Activated CD8-positive, alpha-beta T cell treated with anti-CD3 and anti-CD28 coated beads, Interleukin-2, amount 10 ng/mL, durations not matched to agents 7 days and 5 days (primary cell): ENCODE measurements at places on chromosomes 16 and 17. TPM values are rescaled to one million over a fixed set of nuclear protein-coding genes. Genes with fewer than 3 reads are reported as not detected.

DNA sequence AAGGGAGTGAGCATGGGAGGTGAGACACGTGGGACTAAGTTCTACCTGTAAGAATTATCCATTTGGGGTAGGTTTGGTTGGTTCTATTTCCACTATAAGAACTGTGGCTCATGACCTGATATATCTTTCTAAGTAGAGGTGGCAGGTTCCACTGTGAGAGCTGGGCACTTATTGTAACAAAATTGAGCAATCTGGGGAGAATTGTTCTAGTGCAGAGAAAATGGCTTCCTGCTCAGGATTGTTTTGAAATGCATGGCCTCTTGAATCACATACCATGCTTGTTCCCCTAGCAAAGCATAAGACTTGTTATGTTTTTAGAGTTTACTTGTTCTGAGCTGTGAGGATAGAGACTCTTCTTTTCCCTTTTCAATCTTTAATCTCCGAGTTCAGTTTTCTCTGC lies 125.9 kb downstream of the MAP2K6 start:
- no peak for DNase-seq

- no peak for DNase-seq
Observed at GRCh38 chr16:15597822-15598647, 44.9 kb downstream of the MARF1 start.

DNA sequence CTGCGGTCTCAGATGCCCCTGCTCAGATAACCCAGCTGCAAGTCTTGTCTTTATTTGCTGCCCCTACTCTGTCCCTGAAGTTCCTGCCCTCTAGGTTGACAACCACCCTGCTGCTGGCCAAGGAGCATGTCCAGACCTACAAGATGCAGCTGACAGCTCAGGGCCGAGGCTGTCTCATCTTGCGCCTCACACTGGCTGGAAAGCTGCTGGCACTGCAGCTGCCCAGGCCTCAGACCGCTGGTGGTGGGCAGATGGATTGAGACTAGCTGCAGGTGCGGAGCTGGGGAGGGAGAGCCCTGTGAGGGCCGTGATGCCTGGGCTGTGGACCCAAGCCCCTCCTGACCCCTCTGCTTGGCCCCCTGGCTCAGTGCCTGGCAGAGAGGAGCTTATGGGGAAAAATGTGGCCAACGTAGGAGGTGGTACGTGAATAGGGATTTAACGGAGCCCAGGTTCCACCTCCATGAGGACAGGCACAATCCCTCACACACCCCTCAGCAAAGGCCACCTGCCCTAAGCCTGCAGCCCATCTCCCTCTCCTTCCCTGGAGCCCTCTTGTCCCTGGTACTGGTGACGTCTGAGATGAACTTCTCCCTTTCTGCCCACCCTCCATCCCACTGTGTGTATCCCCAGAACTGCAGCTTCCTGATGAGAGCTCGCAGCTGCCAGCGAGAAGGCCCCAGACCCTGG lies 8.3 kb upstream of the GALK1 start:
- no peak for DNase-seq

DNA sequence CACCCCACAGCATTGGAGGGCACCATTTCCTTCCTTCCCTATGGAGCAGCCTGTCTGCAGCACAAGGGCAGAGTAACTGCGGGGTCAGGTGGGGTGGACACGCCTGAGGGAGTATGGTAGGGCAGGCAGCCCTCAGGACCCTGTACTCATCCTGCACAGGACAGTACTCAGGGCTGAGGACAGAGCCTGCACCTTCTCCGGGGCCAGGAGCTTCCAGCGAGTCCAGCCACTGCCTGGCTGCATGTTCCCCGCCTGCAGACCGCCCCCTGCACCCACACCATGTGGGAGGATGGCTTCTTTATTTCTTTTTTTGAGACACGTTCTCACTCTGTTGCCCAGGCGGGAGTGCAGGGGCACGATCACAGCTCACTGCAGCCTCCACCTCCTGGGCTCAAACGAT lies 47.6 kb upstream of the CDC42EP4 start:
- no peak for DNase-seq

DNA sequence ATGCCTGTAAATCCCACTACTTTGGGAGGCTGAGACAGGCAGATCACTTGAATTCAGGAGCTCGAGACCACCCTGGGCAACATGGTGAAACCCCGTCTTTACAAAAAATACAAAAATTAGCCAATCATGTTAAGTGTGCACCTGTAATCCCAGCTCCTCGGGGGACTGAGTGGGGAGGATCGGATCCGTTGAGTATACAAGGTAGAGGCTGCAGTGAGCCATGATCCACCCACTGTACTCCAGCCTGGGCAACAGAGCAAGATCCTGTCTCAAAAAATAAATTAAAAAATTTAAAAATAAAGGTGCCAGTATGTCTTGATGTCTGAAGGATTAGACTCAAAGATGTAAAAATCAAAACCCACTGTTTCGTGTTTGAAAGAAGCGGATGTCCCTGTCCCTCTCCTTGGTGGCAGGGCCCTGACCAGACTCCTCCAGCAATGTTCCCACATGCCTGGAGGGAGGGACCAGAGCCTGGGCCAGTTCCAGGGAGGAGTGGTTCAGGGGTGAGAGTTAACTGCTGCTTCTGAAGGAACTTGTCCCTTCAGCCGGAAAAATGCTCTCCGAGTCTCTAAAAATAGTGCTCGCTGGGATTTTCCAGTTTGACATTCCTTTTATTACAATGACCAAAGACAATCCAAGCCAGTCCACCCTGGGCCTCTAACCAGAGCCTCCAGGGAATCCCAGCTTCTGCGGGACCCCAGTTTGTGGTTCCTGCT lies 9.4 kb upstream of the CMTM4 start:
- no peak for DNase-seq

DNA sequence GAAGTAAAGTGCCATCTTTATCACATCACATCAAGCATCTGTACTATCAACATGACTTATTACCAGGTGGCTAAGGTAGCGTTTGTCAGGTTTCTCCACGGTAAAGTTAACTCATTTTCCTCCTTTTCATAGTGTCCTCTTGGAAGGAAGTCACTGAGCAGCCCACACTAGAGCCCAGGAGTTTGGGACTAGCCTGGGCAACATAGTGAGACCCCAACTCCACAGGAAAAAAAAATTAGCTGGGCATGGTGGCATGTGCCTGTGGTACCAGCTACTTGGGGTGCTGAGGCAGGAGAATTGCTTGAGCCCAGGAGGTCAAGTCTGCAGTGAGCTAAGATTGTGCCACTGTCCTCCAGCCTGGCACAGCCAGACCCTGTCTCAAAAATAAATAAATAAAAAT lies 12.9 kb downstream of the CHD9 start:
- DNase-seq: no peak

DNA sequence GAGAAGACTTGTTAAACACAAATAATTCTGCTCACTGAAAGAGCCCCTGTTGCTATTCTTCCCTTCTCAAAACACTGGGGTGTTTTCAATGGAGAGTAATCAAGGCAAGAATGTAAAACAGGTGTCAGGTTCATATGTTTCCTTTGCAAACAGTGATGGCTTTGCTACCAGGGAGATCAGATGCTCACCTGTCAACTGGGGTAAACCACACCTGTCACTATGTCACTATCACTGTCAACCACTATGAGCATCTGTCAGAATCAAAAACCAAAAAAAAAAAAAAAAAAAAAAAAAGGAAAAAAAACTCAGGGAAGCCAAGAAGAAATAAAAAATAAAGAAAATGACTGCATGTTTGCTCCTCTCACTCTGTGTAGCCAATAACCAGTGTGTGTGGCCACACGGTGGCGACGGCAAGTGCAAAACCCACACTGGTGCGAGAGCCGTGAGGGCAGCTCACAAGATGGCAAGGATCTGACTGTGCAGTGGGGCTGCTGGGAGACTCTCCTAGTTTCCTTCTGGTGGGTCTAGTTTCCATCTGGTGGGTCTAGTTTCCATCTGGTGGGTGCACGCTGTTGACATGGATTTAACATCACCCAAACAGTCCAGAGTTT lies 22.7 kb downstream of the USP22 start:
- DNase-seq: peak; percentile 57

DNA sequence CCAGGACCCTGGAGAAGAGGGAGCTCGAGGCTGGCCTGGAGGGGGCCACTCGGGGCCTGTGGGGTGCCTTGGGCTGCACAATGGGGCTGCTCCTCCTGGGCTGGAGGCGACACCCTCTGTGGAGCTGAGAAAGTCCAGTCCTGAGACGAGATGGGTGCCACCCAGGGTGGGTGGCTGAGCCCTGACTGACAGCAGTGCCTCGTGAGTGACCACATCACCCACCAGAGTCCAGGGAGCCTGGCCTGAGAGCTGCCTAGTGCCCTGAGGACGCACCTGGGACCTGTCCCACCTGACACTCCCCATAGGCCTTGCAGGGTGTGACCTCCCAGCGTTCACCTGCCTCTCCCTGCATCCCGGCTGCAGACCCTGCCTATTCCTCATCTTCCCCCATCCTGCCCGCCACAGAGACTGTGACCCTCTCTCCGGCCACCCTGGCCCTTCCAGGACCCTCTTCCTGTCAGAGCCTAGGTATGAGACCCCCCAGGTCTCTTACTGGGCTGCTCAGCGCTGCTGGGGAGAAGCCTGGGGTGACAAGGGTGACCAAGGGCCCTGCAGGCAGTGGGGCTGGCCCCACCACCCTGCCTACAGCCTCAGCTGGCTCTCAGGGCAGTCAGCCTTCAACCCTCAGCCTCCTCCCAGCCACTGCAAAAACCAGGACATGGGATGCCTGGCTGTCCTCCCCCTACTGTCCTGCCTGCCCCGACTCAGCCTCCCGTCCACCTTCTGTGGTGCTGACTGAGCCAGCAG lies 41.2 kb downstream of the TNFRSF13B start:
- DNase-seq: no peak

DNA sequence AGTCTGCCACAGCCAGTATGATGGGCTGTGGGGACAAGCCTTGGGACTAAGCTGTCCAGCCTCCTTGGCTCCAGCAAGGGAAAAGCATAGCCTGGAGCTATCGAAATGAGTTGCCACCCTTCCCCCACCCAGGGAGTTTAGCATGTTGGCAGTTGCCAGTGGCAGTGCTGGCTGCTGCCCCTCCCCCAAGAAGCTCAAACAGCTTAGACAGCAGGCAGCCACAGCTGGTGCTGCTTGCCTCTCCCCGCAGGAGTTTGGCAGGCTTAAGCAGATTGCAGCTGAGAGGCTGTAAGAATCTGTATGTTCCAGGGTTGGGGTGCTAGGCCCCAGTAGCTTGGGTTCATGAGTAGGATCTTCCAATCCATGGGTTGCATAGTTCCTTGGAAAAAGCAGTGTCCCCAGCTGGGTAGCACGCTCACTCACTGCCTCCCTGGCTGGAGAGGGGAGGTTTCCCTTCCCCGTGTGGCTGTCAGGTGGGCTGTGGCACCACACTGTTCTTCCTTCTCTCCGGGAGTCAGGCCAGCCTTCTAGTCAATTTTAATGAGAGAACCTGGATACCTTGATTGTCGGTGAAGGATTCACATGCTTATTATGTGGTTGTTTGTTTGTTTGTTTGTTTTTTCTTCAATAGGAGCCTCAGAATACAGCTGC lies 506.1 kb downstream of the CDH11 start:
- DNase-seq: no peak

DNA sequence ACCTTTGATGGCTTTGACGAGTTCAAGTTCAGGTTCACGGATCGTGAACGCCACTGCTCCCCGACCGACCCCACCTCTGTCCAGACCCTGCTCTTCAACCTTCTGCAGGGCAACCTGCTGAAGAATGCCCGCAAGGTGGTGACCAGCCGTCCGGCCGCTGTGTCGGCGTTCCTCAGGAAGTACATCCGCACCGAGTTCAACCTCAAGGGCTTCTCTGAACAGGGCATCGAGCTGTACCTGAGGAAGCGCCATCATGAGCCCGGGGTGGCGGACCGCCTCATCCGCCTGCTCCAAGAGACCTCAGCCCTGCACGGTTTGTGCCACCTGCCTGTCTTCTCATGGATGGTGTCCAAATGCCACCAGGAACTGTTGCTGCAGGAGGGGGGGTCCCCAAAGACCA lies 17.6 kb downstream of the NOD2 start:
- DNase-seq: no peak

DNA sequence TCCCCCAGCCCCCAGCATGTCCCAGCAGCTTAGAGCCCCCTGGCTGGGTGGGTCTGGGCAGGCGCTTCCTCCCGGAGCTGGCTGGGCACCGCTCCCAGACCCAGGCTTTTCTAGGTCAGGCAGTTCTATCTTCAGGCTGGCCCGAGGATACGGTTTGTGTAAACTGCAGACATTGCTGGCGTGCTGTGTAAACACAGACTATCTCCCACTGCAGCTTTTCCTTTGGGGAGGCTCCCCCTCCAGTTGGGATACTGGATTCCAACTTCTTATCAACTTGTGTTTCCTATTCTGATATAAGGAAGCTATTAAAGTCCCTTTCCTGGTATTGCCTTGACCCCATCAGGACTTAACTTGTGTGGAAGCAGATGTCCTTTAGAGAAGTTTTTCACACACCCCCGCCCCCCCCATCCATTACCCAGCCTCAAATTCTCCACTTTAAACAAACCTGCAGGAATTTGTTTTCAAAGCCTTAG lies 18.3 kb upstream of the GNA13 start:
- no peak for DNase-seq

DNA sequence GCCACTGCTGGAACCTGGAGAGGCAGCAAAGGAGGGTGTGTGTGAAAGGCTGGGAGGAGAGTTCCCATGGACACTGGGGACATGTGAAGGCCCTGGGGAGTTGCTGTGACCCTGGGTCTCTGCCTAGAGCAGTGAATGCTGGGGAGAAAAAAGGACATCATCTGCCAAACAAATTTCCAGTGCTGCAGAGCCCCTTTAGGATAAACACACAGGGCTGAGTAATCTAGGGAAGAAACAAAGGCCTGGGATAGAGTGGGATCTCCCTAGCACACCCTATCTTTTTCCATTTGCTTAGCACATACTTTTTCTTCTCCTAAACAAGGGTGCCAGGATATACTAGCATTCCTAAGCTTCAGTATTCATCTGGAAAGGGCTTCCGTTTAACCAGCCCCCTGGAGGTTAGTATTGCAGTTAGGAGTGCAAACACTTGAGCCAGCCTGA lies 3.3 kb upstream of the HIGD1B start:
- DNase-seq: no peak

DNA sequence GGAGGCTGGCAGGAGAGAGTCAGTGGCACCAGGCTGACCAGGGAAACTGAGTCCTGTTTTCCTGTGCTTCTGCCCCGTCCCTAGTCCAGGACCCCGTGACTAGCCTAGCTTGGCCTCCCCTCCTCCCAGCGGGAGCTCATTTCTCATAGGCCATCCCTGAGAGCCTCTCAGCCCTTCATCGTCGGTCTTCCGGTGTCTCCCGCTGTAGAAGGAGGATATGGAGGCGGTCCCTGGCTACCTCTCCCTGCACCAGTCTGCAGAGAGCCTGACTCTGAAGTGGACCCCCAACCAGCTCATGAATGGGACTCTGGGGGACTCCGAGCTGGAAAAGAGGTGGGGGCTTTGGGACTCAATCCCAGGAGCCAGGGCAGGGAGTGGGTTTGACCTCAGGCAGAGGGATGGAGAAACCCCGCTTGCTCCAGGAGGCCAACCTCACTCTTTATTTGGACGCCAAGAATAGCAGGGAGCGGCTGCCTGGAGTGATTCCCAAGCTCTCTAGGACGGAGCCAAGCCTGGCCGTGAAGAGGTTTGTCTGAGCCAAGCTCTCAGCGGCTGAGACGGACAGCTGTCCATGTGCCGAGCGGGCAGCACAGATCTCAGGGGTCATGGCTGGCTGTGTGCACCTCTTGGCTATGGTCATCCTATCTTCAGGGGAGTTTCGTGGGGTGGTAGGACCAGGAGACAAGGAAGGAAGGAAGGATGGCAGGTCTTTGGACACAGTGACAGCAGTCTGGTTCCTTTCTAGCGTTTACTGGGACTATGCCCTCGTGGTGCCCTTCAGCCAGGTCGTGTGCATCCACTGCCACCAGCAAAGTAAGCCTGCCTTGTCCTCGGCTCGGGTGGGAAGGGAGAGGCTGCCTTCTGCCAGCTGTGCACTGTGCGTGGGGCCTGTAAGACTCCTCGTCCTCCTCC lies 26.8 kb downstream of the SGSM2 start:
- DNase-seq: no peak

CYGB gene
- total RNA-seq: not detected

CA7 gene
- not detected for total RNA-seq

CNOT1 gene
- 262 TPM for total RNA-seq

SCARF1 gene
- total RNA-seq: 5.3 TPM

MMP25 gene
- 66.1 TPM for total RNA-seq
